ENCODE measurements at places on chromosomes 3 and 15.

GRCh38 chr3:159785273-159785708 lies 203.3 kb upstream of the IL12A start:
- no peak for DNase-seq

- DNase-seq = no peak
Observed at GRCh38 chr15:96764501-96764900, 434.0 kb downstream of the NR2F2 start.

- peak; percentile 46 for DNase-seq
Observed at GRCh38 chr15:40762919-40763800, 708 bp upstream of the GCHFR start.

DNA sequence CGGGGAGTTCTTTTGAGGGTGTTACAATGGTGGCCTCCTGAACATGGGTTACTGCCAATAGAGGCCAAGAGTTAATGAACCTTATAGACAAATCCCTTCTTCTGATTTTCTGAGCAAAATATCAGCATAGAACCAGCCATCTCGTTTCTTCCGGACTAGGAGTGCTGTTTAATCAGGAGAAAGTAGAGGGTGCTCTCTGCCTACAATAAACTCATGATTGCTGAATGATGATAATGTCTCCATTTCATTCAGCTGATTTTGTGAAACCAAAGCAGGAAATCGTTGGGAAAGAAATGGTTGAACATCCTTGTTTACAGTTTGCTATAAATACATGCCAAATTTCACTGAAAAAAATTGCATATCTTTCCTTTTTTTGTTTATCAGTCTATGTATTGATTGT lies 142.8 kb upstream of the PLSCR5 start:
- DNase-seq = no peak

DNA sequence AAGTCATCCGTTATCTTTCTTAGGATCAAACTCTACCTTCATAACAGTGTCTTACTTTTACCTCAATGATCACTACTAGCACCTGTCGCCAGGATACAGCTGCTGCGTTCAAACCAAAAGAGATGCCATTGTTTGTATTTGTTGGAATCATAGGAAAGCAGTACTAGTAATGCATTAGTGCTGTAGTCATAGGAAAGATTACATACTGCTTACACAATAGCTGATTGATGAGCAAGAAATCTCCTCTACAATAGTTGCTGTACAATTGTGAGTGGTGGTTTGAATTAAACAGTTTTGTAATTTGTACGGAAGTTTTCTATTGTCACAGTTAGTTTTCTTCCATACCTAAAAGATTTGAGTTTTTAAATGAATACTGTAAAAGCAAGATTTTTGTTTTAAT lies 21.4 kb downstream of the ACAP2 start:
- no peak for DNase-seq

DNA sequence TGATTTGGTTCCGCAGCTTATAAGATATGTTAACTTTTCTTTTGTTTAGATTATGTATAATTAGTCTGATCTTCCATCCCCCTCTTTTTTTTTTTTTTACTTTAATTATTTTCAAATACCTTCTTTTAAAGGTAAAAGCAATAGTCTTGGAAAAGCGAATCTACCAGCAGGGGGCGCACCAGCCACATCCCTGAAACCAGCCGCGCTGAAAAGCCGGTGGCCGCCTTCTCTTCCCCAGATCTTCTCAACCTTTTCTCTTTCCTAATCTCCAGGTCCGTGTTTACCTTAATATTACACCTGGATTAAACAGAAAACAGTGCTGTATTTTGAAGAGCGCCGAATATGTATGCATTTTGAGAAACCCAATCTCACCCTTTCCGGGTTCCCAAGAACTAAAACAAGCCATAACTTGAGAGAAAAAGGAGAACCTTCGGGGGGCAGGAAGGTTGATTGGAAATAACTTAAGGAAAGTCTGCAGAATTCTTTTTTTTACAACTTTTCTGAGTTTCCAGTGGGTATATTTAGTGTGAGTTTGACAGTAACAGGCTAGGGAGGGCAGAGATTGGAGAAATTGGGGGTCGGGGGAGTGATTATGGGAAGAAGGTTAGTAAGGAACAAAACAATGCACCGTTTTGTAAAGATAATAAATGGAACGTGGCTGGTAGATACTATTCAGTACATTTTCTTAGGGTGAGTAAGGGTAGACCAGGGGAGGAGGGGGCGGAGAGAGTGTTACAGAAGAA lies 2.0 kb upstream of the SOX2 start:
- DNase-seq = peak; percentile 45

GRCh38 chr15:25486051-25486450 lies 47.2 kb upstream of the UBE3A start:
- DNase-seq = no peak

GRCh38 chr3:8793242-8793641 lies 23.8 kb upstream of the OXTR start:
- DNase-seq = no peak

DNA sequence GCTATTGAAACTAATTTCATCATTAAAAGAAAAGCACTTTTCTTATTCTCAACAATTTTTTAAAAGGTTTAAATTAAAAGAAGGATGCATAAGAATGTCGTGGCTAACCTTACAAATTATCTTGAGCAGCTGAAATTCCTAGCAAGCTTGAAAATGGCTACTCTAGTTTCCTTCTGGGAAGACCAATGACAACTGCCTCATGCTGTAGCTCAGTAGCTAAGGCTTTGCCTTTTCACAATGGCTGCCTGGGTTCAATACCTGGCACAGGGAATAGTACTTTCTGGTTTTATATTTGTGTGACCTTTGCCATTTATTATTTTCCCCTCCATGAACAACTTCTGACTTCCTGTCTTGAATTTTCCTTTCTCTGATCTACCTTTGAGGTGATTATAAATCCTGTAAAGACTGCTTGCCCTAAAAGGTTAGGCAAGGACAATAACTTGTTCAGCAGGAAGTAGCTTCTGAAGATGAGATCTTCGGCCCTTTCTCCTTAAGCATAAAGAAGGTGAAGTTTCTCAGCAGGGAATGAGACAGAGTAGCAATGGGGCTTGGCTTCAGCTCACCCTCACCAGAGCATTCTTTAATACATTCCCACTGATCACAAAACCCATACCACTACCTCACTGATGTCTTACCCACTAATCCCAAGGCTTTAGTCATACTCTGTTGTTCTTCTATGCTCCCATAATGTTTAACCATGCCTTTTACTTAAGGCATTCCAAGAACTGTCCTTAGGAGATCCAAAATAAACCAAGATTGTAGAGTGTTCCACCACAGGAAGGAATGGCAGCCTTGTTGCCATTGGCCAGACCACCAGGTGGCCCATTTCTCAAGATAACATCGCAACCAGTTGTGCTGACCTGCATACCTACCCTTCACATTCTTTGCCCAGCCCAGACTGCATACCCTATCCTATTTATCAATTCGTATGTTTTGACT lies 276.8 kb downstream of the ULK4 start:
- DNase-seq = no peak

DNA sequence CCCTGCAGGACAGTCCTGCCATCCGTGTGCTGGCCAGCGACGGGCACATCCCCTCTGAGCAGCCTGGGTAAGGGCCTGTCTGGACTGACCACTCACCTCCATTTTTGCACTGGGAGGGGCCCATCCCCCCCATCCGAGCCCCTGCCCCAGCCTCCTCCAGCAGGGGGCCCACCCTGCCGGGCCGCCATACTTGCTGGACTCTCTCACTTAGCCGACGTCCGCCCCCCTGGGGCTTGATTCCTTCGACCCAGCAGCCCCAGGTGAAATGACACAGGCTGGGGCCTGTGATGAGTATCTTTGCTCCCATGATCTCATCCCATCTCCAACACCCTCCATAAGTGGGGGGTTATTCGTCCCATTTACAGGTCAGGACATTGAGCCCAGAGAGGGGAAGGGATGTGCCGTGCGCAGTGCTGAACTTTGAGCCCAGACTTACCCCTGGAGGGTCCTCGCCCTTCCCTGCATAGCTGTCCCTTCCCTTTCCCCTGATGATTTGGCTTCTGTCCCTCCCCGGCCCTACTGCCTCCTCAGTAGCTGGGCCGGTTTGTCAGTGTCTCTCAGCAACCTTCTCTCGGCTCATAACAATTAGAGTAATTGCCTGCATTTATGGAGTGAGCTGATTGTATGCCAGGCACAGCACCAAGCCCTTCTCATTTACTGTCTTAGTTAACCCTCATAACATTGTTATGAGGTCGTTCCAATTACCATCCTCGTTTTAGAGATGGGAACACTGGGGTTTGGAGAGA lies 4.2 kb downstream of the LMAN1L start:
- no peak for DNase-seq

GRCh38 chr15:29409890-29410289 lies 140.3 kb upstream of the NSMCE3 start:
- no peak for DNase-seq

DNA sequence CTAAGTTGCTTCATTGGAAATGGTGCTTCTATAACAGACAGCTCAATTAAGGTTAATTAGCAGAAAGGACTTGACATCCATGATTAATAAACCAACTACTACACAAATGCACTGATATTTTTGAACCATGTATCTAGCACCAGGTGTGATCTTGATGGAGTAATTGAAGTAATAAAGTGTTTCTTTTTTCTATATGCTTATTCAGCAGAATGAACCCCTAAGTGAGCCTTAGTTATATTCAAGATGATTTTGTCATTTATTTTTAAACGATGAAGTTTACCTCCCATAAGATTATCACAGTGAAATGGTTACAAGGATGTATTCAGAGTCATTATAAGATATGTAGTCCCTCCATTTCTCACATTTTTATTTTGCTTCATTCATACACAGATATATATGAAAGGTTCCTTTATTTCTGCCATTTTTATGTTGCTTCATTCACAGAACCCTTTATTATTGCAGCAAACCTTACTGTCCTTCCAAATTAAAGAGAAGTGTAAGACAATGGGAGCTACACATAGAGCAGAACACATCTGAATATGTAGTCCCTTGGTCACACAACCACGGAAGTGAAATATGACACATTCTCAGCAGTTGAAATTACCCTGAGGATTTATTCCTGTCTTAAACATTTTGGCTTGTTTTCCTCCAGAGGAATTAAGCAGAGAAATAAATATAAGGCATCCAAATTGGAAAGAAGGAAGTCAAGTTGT lies 295.0 kb downstream of the RAP2B start:
- no peak for DNase-seq

DNA sequence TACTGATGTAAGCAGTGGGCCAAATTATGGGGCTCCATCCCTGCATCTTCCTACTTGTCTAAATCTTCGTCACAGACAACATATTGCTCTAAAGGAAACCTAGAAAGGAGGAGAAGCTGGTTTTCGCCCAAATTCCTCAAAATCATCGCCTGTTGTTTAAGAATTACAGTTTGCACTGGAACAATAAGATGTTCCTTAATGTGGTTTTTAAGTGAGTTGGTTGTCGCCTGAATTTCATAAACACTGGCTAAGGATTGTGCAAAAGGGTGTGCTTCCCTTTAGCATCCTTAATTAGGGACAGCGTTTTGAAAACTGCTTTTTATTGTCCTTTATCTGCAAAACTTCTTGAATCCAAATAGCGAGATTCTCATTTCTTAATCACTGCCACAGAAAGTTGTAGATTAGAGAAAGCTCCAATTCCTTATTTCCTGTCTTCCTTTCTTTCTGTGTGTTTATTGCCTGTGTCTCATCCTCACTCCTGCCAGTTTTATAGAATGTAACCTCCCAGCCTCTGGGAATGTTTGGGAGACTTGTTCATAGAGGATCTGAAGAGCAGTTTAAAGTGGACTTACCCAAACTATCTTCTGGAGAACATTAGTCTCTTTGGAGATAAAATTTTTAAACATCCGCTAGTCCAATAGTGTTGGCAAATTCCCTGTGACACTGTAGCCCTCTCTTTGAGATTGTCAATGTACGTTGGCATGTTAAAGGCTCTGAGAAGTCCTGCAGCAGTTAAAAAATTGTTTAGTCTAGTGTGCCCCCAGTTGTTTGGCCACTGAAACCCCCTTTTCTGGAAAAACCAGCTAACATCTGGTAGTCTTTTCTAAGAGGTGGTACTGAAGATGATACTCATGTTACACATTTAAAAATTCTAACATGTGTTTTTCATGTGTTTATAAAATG lies 50.4 kb downstream of the FLNB start:
- DNase-seq = no peak

DNA sequence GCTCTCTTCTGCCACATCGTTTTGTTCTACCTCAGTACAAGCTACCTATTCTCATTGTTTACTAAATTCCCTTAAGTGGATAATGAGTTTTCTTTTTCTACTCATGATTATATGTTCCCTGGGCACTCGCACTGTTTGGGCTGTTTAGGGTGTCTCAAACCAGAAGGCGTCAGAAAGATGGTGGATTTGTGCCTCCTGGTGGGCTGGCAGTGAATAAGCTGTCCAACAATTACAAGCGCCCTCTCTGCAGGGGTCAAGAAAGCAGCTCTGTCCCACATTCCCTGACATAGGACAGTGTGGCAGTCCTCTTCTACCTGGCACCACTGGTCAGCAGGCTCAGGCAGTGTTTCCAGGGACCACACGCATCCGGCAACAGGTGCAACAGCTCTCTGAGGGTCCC lies 173.4 kb upstream of the PPP2R3A start:
- DNase-seq = no peak

Measured in T-helper 9 cell (primary cell).